ENCODE measurements at places on chromosomes 12 and 14.

DNA sequence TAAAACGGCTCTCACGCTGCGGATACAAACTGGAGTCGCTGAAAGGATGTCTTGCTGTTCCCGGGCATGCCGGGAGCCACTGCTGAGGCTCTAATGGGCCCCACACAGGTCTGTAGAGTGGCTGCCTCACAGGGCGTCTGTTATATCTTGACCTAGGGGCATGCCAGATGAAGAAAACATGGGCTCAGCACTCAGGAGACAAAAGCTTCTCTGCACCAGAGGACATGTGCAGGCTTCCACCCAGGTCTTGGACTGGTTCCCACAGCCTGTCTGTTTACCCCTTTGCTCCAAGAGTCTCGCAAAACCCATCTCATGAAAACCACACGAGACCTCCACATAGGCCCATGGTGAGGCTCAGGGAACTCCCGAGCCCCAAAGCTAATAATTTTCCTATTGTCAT, 134.2 kb downstream of the RPS29 start:
- no peaks in the 10 kb centered on the region for H3K4me1 ChIP-seq
- H3K4me3 ChIP-seq, result no peak overlapping the region
- H3K36me3 ChIP-seq, result peaks cover 4% of the 10 kb centered on the region

DNA sequence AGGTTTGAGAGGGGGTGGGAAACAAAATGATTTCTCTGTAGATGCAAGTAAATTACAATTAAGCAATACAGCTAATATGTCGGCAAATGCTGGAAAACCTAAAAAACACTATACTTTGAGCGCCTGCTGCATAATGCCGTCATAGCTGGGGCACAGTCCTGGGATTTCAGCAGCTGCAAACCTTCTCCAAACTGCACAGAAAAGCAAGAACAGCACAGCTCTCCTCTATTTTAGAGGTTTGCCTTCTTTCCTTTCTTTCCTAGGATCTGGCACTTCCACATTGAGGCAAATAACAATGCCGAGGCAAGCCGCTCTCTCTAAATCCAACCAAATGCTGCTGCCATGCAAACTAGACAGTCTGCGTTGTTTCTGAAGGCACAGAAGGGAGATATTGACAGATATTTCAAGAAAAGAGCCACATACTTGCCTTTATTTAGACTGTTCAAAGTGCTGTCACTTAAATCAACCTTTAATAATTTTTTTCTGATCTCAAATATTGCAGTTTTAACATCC, 287.1 kb upstream of the G2E3 start:
- no peaks in the 10 kb centered on the region for H3K36me3 ChIP-seq
- H3K27me3 ChIP-seq, result peaks cover 4% of the 10 kb centered on the region
- no peak overlapping the region for H3K4me3 ChIP-seq
- no peak for DNase-seq

- H3K4me3 ChIP-seq, result no peak overlapping the region
- H3K36me3 ChIP-seq, result peaks cover 26% of the 10 kb centered on the region
- DNase-seq, result peak; percentile 79
- H3K27ac ChIP-seq, result peak overlapping the region; percentile 74
Observed at GRCh38 chr14:100108042-100108825, 43.0 kb downstream of the EVL start.

- H3K27me3 ChIP-seq, result no peaks in the 10 kb centered on the region
- no peak overlapping the region for H3K27ac ChIP-seq
Observed at GRCh38 chr12:1122786-1123185, 131.8 kb downstream of the ERC1 start.

DNA sequence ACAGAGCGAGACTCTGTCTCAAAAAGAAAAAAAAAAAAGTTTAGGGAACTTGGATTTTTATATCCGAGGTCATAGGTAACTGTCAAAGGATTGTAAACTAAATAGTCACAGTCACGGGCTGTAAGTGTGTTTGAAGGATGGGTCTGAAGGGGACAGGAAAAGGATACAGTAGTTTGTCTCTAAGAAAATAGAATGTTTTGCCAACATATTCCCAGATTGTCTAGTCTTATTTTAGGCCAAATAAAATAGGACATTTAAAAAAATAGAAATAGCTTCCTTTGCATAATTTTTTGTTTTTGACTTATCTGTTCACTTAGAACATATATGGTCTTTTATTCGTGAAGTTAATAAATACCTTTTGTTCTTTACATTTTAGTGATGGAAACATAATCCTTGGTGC, 24.2 kb upstream of the REP15 start:
- no peak overlapping the region for H3K4me3 ChIP-seq
- H3K4me1 ChIP-seq, result no peaks in the 10 kb centered on the region
- DNase-seq, result no peak
- H3K36me3 ChIP-seq, result no peaks in the 10 kb centered on the region
- peaks cover 6% of the 10 kb centered on the region for H3K27me3 ChIP-seq

- DNase-seq, result no peak
- H3K4me3 ChIP-seq, result no peak overlapping the region
- H3K27me3 ChIP-seq, result peaks cover 11% of the 10 kb centered on the region
- peaks cover 4% of the 10 kb centered on the region for H3K36me3 ChIP-seq
Observed at GRCh38 chr14:69943084-69943780, 64.0 kb downstream of the SMOC1 start.

GRCh38 chr12:102513739-102514138, 33.4 kb upstream of the IGF1 start:
- H3K27me3 ChIP-seq, result peaks cover 2% of the 10 kb centered on the region
- H3K4me3 ChIP-seq, result no peak overlapping the region
- peaks cover 4% of the 10 kb centered on the region for H3K4me1 ChIP-seq
- no peak for DNase-seq
- H3K27ac ChIP-seq, result no peak overlapping the region
- H3K36me3 ChIP-seq, result no peaks in the 10 kb centered on the region

DNA sequence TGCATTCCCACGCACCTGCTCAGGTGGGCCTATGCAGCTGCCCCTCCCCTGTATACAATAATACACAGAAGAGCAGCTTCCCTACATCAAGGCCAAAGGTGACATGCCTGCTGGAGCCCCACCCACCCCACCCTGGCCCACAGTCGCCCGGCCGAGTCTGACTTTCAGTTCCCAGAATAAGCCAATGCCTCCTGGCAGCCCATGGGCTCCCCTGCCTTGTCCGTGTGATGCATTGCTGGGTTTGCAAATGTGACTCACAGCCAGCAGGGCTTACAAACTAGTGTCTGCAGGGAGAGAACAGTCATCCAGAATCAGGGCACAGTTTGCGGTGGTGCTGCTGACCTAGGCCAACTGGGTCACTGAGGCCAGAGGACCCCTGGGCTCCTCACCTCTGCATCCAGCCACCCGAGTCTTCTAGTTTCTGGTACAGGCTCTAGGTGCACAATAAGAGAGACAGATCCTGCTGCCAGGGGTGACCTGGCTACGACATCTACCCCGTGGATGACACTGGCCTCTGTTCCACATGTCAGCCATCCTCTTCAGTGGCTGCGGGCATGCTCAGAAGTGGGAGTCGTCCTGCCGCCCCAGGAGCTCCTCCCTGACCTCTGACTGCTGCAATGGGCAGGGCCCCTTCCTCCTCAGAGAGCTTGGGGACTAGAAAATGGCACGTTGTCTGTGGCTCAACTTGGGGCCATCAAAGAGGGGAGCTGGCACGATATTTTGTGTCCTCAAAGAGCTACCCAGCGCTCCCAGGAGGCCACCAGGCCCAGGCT, 84.5 kb downstream of the CHGA start:
- peak overlapping the region; percentile 84 for H3K27ac ChIP-seq
- peaks cover 45% of the 10 kb centered on the region for H3K4me1 ChIP-seq
- peak; percentile 28 for DNase-seq
- H3K4me3 ChIP-seq, result peak overlapping the region; percentile 59
- H3K27me3 ChIP-seq, result no peaks in the 10 kb centered on the region
- peaks cover 10% of the 10 kb centered on the region for H3K36me3 ChIP-seq

DNA sequence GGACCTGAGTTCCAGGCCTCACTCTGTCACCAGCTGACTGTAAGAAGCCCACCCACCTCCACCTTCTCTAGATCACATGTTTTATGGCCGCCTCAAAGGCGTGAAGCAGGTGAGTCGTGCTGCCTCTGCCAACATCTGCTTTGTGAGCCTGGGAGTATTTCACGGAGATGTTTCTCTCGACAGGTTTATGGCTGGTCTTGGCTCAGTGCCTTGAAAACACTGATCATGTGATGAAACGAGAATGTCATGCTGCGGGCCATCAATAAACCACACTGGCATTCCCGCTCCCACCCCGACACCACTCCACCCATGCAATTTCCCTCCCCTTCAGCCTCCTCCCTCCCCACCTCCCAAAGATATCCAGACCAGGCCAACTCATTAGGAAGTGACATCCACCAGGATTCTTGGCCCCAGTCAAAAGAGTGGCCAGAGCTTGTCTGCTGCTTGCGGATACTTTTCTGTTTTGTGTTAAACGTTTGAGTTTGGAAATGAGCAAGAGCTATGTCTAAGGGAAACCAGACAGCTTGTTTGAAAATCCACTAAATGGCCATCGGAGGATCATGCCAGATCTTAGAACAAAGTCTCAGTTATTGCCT, 53.8 kb upstream of the NTF3 start:
- H3K27me3 ChIP-seq, result peaks cover 4% of the 10 kb centered on the region
- no peak for DNase-seq
- H3K4me3 ChIP-seq, result no peak overlapping the region
- no peaks in the 10 kb centered on the region for H3K4me1 ChIP-seq
- H3K27ac ChIP-seq, result no peak overlapping the region
- no peaks in the 10 kb centered on the region for H3K36me3 ChIP-seq

DNA sequence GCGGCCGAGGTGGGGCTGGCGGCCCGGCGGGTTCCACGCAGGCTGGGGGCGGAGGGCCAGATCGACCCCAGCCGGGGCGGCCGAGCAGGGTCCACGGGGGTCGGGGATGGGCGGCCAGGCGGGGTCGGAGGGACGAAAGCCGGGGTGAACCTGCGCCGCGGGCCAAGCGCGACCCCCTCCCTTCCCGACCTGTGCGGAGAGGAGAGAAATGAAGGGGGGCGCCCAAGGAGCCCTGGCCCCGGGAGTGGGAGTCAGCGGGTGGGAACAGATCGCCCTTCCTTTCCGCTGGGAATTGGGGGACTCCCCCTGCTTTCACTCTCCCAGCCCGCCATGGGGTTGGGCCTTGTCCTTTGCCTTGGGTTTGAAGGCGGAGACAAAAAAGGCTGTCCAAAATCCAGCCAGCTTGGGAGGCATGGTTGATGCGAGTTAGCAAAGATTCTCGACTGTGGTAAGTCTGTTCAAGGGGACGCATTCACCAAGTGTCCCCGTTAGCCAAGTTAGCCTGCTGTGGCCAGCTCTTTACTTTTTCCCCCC, 559 bp upstream of the CKAP4 start:
- peak overlapping the region; percentile 84 for H3K27ac ChIP-seq
- H3K36me3 ChIP-seq, result peaks cover 4% of the 10 kb centered on the region
- H3K27me3 ChIP-seq, result no peaks in the 10 kb centered on the region
- peak overlapping the region; percentile 40 for H3K4me3 ChIP-seq

DNA sequence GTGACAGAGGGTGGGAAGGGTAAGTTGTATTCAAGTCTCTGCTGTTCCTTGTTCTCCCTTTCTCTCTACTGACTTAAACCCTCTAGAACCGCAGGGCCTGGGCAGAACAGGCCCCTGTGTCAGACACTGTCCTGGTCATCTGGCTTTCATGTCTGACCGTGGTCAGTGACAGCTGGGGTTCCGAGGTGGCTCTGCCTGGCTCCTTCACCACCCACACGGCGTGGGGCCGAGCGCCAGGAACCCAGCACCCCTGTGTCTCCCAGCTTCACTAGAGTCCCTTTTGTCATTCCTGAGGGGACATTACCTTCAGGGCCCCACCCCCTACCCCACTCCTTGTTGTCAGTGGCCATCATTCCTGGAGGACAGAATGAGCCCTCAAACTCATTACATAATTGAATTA, 168.9 kb downstream of the ADGRD1 start:
- no peak for DNase-seq
- peaks cover 4% of the 10 kb centered on the region for H3K27me3 ChIP-seq
- no peak overlapping the region for H3K27ac ChIP-seq
- H3K4me3 ChIP-seq, result no peak overlapping the region

DNA sequence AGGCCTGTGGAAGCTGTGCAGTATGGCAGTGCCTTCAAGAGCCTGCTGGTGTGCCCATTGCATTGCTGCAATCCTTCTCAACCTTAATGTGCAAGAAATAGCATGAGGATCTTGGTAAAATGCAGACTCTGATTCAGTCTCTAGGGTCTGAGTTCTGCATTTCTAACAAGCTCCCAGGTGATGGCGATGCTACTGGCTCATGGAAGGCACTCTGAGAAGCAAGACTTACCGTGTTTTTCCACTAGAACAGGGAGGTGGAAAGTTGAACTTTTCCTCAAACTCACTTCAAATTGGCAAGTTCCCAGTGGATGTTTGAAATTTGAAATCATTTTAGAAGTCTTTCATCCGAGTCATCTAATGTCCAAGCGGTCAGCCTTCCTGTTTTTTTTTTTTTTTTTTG, 55.5 kb downstream of the MYRFL start:
- no peak overlapping the region for H3K4me3 ChIP-seq
- H3K36me3 ChIP-seq, result no peaks in the 10 kb centered on the region
- H3K27ac ChIP-seq, result no peak overlapping the region
- H3K4me1 ChIP-seq, result no peaks in the 10 kb centered on the region

DNA sequence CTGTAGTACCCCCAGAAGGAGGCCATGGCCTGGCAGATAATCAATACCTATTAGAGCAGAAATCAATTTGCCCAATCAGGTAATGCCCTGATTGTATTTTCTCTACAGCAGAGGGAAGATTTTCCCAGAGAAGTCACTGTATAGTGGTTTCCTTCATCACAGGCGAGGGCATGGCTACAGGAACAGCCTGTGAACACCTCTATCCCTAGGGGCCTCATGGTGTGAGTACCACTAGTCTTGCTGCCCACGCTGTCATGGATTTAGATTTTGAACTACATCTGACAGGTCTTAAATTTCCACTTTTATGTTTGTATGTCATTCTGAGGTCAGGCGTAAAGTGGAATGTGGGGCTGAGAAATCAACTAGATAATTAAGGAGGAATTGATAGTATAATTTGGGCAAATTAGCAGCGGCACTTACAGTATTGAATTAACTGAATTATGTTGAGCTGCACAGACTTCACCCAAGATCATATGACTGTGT, 42.4 kb upstream of the STXBP6 start:
- no peaks in the 10 kb centered on the region for H3K36me3 ChIP-seq
- no peak overlapping the region for H3K27ac ChIP-seq
- no peaks in the 10 kb centered on the region for H3K4me1 ChIP-seq
- no peak for DNase-seq
- peaks cover 11% of the 10 kb centered on the region for H3K27me3 ChIP-seq
